ENCODE measurements at places on chromosomes 5 and 9.

GRCh38 chr5:150058480-150059126, 27.8 kb downstream of the CSF1R start:
- DNase-seq = peak; percentile 59

GRCh38 chr9:129121483-129121882, 10.3 kb downstream of the PTPA start:
- no peak for DNase-seq

DNA sequence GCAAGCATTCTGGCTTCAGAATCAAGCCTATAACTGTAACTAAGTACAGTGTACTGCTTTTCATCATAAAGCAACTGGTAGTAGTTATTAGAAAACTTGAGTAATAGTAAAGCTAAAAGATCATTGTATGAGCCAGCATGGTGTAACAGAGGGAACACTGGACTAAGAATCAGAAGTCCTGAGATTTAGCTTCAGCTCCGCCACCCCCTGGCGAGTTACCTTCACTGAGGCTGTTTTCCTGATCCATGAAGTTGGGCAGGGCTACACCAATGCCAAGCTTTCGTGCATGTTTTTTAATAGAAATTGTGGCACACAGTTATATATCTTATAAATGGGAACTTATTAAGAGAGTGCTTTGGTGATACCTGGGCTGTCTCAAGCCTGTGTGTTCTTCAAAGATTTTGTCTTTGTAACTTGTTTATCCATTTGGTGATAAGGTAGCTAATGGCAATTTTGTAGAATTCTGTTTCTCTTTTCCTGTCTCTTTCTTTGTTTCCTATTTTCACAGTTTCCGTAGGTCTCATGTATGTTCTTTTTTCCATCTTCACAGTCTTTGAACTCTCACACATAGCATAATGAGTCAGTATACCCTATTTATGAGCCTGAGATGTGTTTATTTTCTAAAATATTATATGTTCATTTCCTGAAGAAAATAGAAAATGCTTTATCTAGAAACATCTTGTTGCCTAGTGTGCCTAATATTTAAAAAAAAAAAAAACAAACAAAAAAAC, 102.3 kb downstream of the GDNF start:
- no peak for DNase-seq

DNA sequence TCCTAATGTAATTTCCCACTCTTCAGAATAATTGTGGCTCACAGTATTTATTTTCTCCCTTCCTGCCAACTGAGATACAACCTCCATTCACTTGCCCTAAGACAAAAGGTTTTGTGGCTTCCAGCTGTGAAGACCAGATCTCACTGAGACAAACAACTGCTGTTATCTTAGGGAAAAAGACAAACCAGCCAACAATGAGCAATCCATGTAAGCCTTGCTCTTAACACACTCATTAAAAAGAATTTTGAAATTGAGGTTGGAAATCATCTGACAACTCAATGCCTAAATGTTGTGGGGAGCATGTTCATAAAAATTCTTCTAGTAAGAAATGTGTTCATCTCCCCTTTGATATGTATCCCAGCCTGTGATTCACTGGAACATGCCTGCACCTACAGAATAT, 132.9 kb downstream of the ADAMTSL1 start:
- DNase-seq = peak; percentile 33

- no peak for DNase-seq
Measured at GRCh38 chr5:10827571-10827970, 66.5 kb upstream of the DAP start.

DNA sequence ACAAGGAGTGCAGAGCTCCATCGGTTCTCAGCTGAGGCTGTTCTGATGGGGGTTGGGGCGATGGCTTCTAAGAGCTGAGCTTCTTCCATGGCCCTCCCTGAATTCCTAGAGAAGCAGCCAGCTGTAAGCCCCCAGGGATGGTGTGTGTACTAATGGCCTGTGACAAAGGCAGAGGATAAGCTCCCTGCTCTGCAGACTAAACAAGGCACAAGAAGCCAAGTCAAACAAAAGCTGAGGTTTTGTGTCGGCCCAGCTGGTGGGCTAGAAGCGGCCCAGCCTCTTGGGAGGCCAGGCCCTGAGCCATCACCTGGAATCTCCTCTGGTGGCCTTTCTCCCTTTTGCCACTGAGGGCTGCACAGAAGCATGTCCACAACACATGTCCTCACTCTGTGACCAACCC, 75.0 kb upstream of the XPA start:
- DNase-seq = no peak

GRCh38 chr9:35611230-35611797, 6.3 kb downstream of the TESK1 start:
- DNase-seq = peak; percentile 59

GRCh38 chr5:88997937-88998336, 115.0 kb upstream of the MEF2C start:
- no peak for DNase-seq

GRCh38 chr9:79236466-79236865, 335.3 kb upstream of the TLE4 start:
- peak; percentile 31 for DNase-seq

GRCh38 chr9:89437772-89438171, 60.1 kb downstream of the SEMA4D start:
- no peak for DNase-seq

GRCh38 chr5:178547753-178548415, 42.3 kb downstream of the COL23A1 start:
- DNase-seq = no peak

DNA sequence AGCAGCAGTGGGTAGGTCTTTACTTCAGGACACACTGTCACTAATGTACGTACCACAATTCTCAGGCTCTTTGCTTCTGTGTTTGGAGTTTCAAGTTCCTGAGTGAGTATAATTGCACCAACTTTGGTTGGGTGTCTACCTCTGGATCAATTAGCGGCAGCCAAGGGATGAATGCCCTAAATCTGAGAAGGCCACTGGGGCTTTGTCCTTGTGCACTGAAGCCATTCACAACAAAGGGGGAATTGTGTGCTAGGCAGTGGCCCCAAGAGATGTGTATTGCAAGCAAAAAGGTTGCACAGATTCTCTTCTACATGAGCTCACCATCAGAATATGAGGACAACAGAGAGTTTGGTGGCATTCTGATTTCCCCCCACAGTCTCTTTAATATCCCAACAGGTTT, 3.9 kb upstream of the PHF24 start:
- DNase-seq = no peak

- DNase-seq = no peak
Measured at GRCh38 chr9:76756941-76757673, 7.1 kb upstream of the PCA3 start.
